ENCODE measurements at places on chromosomes 6 and 20.
A peak's percentile ranks its signal among the peaks of the same experiment; 100 is the strongest.

- DNase-seq = no peak
Measured at GRCh38 chr6:3515669-3516068, 58.8 kb upstream of the SLC22A23 start.

DNA sequence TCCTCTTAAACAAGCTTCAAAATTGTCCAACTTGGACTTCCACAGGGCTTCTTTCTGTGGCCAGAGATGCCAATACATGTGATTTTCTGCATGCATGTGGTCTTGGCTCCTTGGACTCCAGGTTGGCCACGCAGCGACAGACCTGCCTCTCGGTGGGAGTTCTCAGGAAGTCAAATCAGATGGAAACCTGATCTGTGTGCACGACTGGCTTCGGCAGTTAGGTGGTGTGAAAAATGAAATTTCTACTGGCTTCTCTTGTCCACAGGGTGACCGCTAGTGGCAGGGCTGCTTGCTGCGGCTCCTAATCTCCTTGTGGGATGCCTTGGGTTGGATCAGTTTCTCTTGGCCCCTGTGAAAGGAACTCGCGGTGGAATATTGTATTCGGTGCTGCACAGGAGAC lies 57.3 kb downstream of the PHACTR3 start:
- DNase-seq = no peak

DNA sequence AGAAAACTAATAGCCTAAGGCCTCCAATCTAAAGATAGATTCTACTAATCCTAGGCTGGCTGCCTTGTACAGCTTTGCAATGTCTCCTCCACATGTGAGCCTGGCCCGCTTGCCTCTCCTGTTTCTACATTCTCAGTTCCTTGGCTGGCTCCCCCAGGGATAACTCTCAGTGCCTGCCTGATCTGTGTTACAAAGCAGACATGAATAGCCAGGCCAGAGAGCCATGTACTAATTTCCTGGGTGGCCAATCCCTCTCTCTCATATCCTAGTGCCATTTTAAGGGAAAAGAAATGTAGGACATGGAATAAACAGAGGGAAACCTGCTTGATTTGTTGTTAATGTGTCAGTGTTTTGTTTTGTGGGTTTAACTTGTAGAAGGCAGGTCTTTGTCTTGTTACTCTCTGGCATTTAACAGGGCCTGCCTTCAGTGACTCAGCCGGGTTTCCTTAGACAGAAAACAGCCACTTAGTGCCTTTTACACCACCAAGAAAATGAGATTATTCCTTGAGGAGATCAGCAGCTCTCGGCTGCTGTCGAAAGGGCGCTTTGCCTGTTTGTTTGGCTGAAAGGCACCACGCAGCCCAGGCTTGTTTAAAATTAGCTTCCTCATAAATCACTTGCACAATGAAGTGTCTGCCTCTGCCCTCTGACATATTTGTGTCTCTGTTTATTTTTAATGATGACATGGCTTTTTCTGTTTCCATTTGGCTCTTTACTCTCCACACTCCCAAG lies 702.7 kb downstream of the MAFB start:
- DNase-seq = no peak

DNA sequence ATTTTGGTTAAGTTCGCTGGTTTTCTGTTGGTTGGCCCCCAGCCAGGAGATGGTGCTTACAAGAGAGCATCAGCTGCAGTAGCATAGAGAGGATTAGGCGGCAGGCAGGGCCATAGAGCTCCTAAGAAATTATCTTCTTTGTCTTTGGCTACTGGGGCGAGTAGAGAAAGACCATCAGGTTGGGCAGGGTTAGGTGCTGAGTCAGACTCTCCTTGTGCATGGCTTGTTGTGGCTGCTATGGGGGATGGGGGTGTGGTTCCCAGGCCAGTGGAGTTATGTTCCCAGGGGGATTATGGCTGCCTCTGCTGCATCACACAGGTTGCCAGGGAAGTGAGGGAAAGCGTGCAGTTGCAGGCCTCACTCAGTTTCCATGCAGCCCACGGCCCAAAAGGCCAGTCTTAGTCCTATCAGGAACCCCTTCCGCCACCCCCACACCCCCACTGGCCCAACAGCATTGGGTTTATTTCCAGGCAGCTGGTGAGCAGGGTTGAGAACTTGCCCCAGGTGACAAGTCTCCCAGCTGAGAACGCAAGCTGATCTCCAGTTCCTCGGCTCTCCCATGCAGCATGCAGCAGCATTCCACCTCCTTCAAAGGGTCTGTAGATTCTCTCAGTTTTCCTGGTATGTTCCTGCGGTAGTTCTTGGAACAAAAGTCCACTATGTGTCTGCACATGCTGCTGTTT lies 243.7 kb downstream of the UTRN start:
- DNase-seq = no peak

DNA sequence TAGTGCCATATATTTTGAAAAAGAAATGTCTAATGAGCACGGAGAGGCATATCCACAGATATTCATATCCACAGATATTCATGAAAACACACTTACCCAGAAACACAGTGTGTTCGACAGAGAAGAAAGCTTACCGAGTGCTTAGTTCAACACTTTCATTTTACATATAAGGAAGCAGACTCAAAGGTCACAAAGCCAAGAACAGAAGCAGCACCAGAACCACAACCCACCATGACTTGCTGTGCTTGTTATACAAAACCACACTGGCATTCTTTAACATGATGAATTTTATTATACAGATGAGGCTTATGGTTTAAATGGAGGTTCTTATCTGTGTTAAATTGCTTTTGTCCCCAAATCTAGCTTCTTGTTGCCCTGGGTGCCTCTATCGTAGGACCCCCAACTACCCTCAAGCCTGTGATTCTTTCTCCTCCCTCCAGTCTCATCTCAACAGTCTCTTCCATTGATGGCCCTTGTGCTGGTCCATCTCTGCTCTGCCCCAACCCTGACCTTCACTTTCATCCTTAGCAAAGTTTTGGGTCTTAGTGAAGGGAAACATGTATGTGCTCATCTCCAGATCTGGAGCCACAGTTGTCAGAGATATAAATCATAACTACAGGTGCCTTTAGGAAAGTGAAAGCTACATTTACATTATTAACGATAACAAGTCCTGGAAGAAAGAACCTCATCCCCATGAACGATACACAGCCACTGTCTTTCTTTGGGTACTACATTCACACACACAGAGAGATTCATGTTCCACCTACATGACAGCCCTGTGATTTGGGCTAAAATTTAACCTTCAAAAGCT lies 40.0 kb downstream of the SF3B5 start:
- no peak for DNase-seq

- DNase-seq = peak; percentile 94
Measured at GRCh38 chr6:142926494-142927270, 18.3 kb downstream of the HIVEP2 start.

DNA sequence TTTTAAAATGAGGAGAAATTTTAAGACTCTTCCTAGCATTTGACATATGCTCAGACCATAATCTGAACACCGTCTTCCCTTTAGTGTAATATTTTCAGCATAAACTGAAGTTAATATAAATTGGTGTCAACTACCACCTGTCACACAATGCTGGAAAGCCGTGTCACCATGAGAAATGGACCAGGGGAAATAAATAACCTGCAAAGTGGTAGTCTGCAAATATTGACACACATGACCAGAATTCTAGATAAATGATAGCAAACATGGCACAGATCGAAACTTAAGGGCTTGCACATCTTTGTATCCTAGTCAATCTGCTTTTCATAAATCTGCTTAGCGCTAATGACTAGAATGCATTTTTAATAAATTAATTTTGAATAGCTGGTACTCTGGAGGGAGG lies 191.9 kb downstream of the CD83 start:
- DNase-seq = no peak

GRCh38 chr20:10111139-10111958 lies 76.6 kb downstream of the ANKEF1 start:
- no peak for DNase-seq

- DNase-seq = peak; percentile 81
Measured at GRCh38 chr6:43669050-43669921, 18.3 kb downstream of the MRPS18A start.

GRCh38 chr6:93416571-93417420 lies 2.6 kb downstream of the EPHA7 start:
- peak; percentile 78 for DNase-seq

GRCh38 chr20:45937765-45938164 lies 3.3 kb downstream of the PCIF1 start:
- DNase-seq = no peak

GRCh38 chr20:62357187-62357667 lies 9.9 kb downstream of the LAMA5 start:
- no peak for DNase-seq

Measured in cardiac septum (tissue), 1 donor.